ENCODE measurements at places on chromosomes 2 and 18. TPM values are rescaled to one million over a fixed set of nuclear protein-coding genes. Genes with fewer than 3 reads are reported as not detected.

GRCh38 chr2:217512259-217512658 lies 490.5 kb downstream of the TNS1 start:
- no peaks in the 10 kb centered on the region for H3K36me3 ChIP-seq
- H3K27me3 ChIP-seq: no peaks in the 10 kb centered on the region
- no peak for DNase-seq
- H3K4me1 ChIP-seq: no peaks in the 10 kb centered on the region

DNA sequence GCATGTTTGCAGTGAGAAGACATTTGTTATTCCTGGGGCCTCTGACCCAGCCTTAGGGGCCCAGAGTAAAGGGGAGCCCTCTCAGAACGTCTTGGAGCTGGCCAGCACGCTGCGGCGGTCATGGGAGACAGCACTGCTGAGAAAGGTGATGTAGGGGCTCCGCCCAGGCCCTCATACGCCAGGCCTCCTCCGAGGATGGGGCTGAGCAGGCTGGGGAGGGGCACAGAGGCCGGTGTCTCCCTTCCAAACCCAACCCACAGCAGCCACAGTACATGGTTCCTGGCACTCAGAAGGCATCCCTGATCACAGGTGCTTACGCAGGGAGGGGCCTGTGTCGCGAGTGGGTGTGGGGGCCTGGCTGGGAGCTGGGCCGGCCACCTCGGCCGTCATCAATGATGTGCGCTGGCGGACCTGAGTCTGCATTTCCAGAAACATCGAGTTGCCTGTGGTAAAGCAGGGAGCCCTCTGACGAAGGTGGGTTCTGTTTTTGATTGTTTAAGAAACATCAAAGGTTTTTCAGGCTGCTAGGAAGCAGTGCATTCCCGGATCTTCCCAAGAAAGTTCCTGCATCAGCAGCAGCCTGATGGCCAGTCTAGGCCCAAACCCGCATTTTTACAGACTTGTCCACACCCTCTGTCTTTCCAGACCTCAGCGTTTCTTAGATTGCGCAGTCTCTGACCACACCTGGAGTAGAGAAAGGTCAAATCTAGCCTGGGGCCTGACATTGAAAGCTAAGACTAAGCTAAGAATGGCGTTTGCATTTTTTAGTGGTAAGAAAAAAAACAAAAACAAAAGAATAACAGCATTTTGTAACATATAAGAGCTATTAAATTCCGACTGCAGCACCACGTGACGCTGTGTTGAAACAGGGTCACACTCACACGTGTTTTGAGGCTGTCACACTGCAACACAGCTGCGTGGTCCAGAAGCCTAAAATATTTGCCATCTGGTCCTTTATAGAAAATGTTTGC lies 51.2 kb upstream of the PXDN start:
- no peak overlapping the region for H3K4me3 ChIP-seq
- no peaks in the 10 kb centered on the region for H3K36me3 ChIP-seq
- H3K4me1 ChIP-seq: no peaks in the 10 kb centered on the region
- H3K27ac ChIP-seq: no peak overlapping the region
- H3K27me3 ChIP-seq: peaks cover 13% of the 10 kb centered on the region
- no peak for DNase-seq

DNA sequence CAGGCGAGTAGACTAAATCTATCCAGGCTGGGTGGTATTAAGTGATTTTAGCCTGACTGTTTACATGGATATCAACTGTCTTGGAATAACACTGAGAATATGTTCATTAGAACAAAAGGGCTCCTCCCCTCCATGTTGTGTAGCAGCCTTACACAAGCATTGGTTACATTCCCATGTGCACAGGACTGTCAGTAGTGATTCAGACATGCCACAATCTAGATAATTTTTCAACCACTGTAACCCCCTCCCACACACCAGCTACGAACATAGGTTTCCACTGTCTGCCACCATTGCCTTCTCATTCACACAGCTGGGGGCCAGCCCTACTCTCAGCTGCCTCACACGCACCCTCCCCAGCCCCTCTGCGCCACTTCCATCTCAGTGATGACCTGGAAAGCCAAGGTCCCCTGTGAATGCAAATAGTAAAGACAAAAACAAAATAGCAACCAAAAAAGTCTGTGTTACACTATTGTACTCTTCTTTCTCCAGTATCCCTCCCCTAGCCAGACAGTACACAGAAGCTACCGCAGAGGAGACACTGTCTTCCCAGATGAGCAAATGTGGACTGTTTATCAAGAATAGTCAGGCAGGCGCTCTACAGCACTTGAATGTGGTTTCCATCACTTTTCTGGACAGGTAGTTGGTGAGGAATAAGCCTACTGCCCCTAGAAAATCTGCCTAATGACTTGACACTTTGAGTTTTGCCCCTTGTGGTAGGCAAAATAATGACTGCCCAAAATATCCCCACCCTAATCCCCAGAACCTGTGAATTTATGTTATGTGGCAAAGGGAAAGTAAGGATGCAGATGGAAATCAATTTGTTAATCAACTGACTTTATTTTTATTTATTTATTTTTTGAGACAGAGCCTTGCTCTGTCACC lies 27.9 kb upstream of the TYMS start:
- H3K4me1 ChIP-seq: peaks cover 3% of the 10 kb centered on the region
- no peak for DNase-seq
- H3K4me3 ChIP-seq: no peak overlapping the region
- H3K27ac ChIP-seq: no peak overlapping the region
- H3K27me3 ChIP-seq: no peaks in the 10 kb centered on the region

DNA sequence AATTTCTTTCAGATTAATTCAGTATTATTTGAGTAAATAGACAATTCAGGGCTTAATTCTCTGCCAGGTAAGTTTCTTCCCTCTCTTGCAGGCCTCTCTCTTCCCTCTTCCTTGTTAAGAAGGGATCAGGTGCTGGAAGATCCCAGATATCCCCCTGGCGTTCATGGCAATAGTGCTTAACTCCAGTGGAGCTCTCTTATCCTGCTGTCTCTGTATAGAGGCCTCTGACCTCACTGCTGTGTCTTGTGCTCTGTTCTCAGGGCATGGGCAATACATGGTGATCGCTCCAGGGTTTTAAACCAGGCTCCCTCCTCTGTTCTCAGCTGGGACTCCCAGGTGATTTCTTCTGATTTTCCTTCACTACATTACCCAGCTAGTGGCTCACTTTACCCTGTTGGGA lies 226.8 kb downstream of the MC4R start:
- no peaks in the 10 kb centered on the region for H3K4me1 ChIP-seq
- H3K36me3 ChIP-seq: no peaks in the 10 kb centered on the region

- DNase-seq: no peak
- H3K36me3 ChIP-seq: no peaks in the 10 kb centered on the region
- H3K4me1 ChIP-seq: no peaks in the 10 kb centered on the region
- no peaks in the 10 kb centered on the region for H3K27me3 ChIP-seq
- no peak overlapping the region for H3K4me3 ChIP-seq
Measured at GRCh38 chr2:134173338-134174016, 80.4 kb upstream of the MGAT5 start.

DNA sequence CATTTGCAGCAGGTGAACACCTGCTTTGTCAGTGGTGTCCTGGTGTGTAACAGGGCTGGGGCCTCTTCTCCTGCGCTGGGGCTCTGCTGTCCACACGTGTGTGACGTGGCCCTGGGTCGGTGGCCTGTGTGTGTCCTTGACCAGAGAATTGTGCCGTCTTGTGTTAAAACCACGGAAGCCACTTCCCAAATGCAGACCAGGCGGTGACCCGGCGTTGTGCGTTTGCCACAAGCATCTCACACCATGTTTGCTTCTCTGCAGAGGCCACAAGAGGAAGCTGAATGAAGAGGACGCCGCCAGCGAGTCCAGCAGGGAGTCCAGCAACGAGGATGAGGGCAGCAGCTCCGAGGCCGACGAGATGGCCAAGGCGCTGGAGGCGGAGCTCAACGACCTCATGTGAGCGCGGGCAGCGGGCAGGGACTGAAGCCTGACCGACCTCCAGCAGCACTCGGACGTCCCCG lies 44.3 kb upstream of the KCNG2 start:
- no peaks in the 10 kb centered on the region for H3K4me1 ChIP-seq
- H3K36me3 ChIP-seq: peaks cover 18% of the 10 kb centered on the region
- H3K4me3 ChIP-seq: no peak overlapping the region
- DNase-seq: no peak
- no peaks in the 10 kb centered on the region for H3K27me3 ChIP-seq

- peaks cover 8% of the 10 kb centered on the region for H3K27me3 ChIP-seq
- H3K4me3 ChIP-seq: peak overlapping the region; percentile 29
- H3K4me1 ChIP-seq: peaks cover 12% of the 10 kb centered on the region
- no peak overlapping the region for H3K27ac ChIP-seq
Measured at GRCh38 chr2:205681401-205682238, 681 bp upstream of the NRP2 start.

Gene POTEI
- total RNA-seq: 0.48 TPM

Gene COBLL1
- 86.8 TPM for total RNA-seq

Data from HepG2 (cell line).